ENCODE measurements at places on chromosomes 4 and X. TPM values are rescaled to one million over a fixed set of nuclear protein-coding genes. Genes with fewer than 3 reads are reported as not detected.

Gene BEX4
- 4.0 TPM for polyA plus RNA-seq

Gene MAGEA10
- polyA plus RNA-seq, result not detected

Gene EDA2R
- 0.08 TPM for polyA plus RNA-seq

Gene CXorf49
- polyA plus RNA-seq, result not detected

Gene NR0B1
- not detected for polyA plus RNA-seq

Gene ADH7
- not detected for polyA plus RNA-seq

Gene BEND2
- 0.04 TPM for polyA plus RNA-seq

Gene FOXR2
- polyA plus RNA-seq, result not detected

Gene PTTG2
- 0.10 TPM for polyA plus RNA-seq

Gene NEIL3
- 0.01 TPM for polyA plus RNA-seq

Gene TMEM156
- not detected for polyA plus RNA-seq

Gene SPON2
- polyA plus RNA-seq, result 6.2 TPM

Gene CLDN22
- polyA plus RNA-seq, result not detected

Gene PIR
- 14.3 TPM for polyA plus RNA-seq

Gene XAGE1A
- polyA plus RNA-seq, result not detected

Gene FAM53A
- 1.3 TPM for polyA plus RNA-seq

Gene GAGE12J
- not detected for polyA plus RNA-seq

Gene INTS6L
- 0.77 TPM for polyA plus RNA-seq

Gene RBM3
- 68.9 TPM for polyA plus RNA-seq

GRCh38 chr4:108201774-108202173 is 33.0 kb upstream of the LEF1 start:
- no peak for DNase-seq

- peak; percentile 68 for DNase-seq
Measured at GRCh38 chrX:64394874-64395567, at the start of gene MTMR8. Gene MTMR8, minus strand, starts transcription at chrX:64395452. Its CDS starts 89 bp downstream, at chrX:64395363.

GRCh38 chr4:52848254-52848653 is 13.9 kb upstream of the RASL11B start:
- DNase-seq, result no peak

GRCh38 chr4:121011138-121011537 is 61.2 kb downstream of the NDNF start:
- DNase-seq, result no peak

- no peak for DNase-seq
Measured at GRCh38 chr4:126364311-126364911, 1049.7 kb downstream of the FAT4 start.

DNA sequence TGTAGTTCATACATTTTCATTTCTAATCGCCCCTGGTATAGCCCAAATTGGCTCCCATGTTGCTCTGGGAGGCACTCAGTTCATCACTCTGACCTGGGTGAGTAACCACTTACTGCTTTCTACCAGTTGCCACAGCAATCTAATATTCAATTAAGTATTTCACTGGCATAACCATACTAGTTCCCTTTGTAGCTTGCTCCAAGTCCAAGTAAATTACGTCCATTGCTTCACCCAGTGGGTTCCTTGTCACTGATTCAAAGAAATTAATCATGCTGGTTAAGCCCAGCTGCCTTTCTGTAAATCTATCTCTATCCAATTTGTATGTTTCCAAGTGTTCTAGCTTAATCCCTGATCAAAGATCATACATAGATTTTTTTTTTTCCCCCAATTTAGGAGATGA is 92.0 kb upstream of the CBR4 start:
- no peak for DNase-seq

GRCh38 chr4:183985786-183986185 is 80.7 kb downstream of the STOX2 start:
- no peak for DNase-seq

- DNase-seq, result no peak
Measured at GRCh38 chr4:7414736-7415510, 19.8 kb downstream of the PSAPL1 start.

DNA sequence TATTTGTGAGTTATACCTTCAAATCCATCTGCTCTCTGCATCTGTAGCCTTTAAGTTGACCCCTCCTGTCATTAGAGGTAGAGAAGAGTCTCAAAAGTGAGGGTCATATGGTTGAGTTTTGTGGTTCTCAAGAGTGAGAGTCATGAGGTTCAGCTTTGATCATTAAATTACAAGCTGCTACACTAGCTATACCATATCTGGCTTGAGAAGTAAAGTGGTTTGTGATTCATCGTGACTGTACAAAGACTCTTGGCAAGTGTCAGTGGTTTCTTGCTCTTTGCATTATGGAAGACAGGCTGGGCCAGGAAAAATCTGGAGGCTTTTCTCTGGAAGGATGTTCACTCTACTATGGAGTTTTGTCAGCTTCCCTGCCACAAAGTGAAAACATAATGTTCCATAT is 170.6 kb downstream of the ZC4H2 start:
- no peak for DNase-seq

- DNase-seq, result no peak
Measured at GRCh38 chrX:153526042-153526441, 8.6 kb downstream of the ATP2B3 start.

- DNase-seq, result no peak
Measured at GRCh38 chr4:37475087-37475486, 211.1 kb downstream of the RELL1 start.

GRCh38 chr4:145494666-145495270 is 13.1 kb downstream of the SMAD1 start:
- DNase-seq, result no peak

GRCh38 chrX:65522739-65523372 is 11.7 kb downstream of the LAS1L start:
- DNase-seq, result no peak

DNA sequence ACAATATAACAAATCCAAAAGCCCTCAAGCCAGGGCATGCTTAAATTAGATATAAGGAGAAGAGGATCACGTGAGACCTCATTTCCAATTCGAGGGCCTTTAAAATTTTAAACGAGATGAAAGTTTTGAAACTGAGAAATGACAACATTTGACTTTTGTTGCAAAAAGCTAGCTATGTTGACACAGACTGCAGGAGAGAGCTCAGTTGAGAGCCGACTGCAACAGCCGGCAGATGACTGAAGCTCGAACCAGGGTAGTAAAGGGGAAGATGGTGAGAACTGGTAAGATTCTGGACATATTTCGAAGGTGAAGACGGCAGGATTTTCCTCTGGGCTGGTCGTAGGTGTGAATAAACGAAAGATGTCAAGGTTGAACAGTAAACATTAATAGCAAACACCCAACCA is 773 bp downstream of the PRMT9 start:
- DNase-seq, result no peak

DNA sequence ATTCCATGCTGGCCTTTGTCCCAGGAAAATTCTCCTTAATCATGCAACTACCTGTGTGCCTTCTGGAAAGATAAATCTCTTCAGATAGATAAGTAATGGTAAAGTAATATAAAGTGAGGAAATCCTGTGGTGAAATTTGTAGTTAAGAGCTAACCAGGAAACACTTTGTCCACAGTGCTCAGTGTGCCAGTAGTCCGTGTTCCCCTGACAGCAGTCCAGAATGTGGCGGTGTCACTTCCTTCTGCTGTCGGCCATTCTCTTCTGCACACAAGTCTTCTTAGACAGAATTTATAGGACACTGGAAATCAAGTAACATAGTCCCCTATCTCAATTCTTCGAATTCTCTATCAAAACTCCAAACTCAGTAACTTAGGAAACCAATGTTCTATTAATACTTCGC is 5.7 kb upstream of the CXXC4 start:
- DNase-seq, result no peak

- no peak for DNase-seq
Measured at GRCh38 chr4:140297221-140297570, 76.2 kb upstream of the SCOC start.

- DNase-seq, result no peak
Measured at GRCh38 chr4:2878346-2878745, 34.7 kb downstream of the ADD1 start.

DNA sequence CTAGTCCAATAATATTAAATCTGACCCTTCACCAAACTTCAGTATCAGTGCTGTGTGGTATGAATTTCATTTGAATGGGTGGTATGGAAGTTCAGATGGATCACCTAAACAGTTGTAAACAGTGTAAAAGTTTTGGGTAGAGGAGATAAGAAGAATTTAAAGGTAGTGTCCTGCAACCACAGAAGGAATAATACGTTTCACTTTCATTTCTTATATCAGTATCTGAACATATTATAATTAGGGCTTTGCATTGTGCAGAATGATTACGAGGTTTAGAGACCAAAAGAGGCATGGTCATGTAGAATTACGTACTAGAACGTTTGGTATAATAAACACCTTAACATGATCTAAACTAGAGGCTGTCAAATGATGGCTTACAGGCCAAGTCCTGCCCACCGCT is 116.1 kb downstream of the PDLIM5 start:
- DNase-seq, result no peak

DNA sequence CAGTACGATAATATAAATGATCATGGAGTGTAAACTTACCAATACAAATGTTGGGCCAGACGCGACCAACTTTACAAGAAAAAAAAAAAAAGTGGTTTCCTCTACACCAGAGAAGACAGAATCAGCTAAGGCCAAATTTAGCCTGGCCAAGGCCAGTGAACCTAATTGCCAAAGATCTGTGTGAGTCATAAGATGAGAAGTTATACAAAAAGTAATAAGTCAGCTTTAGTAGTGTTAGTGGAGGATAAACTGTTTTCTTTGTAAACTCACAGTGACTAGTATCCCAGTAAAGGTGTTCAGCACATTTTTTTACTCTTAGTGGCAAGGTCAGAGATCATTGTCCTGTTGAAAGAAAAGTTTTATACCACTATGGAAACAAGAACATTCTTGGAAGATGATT is 531.4 kb upstream of the TECRL start:
- no peak for DNase-seq

DNA sequence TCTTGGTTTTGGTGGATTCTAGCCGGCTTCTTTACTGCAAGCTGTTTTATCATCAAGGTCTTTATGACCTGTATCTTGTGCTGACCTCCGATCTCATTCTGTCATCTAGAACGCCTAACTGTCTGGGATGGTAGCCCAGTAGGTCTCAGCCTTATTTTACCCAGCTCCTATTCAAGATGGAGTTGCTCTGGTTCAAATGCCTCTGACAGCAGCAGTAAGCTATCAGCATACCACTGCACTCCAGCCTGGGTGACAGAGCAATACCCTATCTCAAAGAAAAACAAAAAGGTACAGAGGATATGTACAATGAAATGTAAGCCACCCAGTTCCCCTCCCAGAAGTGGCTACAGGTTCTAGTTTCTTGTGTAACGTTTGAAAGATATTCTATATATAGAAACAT is 36.1 kb downstream of the HERC6 start:
- no peak for DNase-seq

DNA sequence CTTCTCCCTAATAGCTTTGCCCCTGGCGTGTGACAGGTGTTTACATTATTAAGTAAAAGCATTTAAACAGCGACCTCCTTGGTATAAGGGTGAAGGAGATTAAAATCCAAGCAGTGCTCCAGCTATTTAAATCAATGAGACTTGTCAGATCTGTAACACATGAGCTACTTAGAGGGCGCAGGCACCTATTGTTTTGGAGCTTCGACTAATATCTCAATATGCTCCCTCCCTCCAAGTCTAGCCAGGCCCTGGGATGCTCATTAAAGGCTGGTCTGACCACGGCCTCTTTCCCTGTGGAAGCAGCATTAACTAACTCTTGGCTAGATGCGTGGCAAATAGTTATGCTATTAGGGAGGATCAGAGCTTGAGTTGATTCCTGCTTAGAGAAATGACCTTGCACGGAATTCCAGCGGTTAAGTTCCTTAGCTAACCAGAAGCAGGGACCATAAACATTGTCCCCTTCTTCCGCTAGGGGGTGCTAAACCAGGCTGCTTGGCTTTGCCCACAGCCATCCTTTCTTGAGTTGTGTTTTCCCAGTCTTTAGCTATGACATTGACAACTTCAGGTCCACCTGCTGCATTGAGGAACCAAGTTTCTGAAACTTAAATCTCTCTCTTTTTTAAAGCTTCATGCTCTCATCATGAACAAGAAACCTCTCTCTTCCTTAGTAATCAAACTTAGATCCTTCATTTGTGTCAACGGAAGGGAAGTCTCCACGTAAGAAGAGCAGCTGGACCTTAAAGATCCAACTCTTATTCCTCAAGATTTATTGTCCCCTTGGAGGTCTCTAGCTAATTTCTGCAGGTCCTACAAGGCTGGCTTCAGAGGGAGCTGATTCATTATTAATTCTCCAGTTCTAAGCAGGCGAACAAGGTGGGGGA is 80.7 kb upstream of the IGFBP7 start:
- DNase-seq, result no peak

DNA sequence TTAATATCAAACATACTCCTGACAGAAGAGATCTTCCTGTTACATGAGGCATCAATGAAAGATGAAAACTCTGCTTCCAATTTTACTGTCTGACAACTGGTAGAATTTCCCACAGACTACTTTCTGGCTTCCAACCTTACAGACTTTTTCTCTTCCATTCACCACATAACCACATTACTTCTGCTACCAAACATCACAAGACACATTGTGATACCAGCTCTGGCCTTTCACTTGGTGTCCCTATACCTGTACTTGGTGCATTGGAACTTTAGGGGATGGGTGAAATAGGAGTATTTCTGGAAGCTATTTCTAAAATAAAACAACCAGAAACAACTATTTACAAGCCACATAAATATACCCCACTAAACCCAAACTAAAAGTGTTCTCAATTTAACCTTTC is 20.5 kb downstream of the AMTN start:
- no peak for DNase-seq

DNA sequence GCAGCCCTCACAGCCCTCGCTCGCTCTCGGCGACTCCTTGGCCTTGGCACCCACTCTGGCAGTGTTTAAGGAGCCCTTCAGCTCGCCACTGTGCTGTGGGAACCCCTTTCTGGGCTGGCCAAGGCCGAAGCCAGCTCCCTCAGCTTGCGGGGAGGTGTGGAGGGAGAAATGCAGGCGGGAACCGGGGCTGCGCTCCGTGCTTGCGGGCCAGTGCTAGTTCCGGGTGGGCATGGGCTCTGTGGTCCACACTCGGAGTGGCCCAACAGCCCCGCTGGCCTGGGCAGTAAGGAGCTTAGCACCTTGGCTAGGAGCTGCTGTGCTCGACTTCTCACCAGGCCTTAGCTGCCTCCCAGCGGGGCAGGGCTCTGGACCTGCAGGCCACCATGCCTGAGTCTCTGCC is 192.6 kb downstream of the COX18 start:
- DNase-seq, result no peak

DNA sequence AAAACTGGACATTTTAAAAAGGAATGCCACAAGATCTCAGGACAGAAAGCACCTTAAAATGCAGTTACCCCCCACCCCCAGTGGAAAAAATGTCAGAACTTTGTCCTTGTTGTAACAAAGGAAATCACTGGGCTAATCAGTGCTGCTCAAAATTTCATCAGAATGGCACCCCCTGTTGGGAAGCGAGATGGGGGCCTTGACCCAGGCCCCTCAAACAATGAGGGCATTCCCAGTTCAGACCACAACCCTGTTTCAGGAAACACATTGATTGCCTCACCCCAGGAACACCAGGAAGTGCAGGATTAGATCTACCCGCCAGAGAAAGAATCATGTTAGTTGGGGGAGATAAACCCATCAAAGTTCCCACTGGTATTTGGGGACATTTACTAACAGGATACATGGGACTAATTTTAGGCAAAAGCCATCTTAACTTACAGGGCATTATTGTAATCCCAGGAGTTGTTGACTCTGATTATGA is 16.4 kb downstream of the SPIN2B start:
- DNase-seq, result no peak

GRCh38 chr4:101027721-101028120 is 319.6 kb downstream of the PPP3CA start:
- no peak for DNase-seq
